Sigmoid colon (tissue), 7 donors: ENCODE measurements at places on chromosomes 12 and 14. TPM values are rescaled to one million over a fixed set of nuclear protein-coding genes. Genes with fewer than 3 reads are reported as not detected.

CLECL1 gene
- not detected for total RNA-seq

ALDH1L2 gene
- total RNA-seq: 13.0 TPM

TMED8 gene
- total RNA-seq: 15.0 TPM

NPFF gene
- total RNA-seq: not detected

GRCh38 chr12:89369166-89369565 is 16.9 kb upstream of the DUSP6 start:
- DNase-seq: no peak
- no peak overlapping the region for H3K27ac ChIP-seq
- no peaks in the 10 kb centered on the region for H3K36me3 ChIP-seq
- H3K27me3 ChIP-seq: no peaks in the 10 kb centered on the region

- no peaks in the 10 kb centered on the region for H3K36me3 ChIP-seq
- peaks cover 24% of the 10 kb centered on the region for H3K4me1 ChIP-seq
- peak; percentile 68 for DNase-seq
- H3K27me3 ChIP-seq: no peaks in the 10 kb centered on the region
- peak overlapping the region; percentile 50 for H3K4me3 ChIP-seq
Measured at GRCh38 chr14:75578786-75579337, 442 bp downstream of the FLVCR2 start.

GRCh38 chr12:52231305-52232202 is 1.5 kb upstream of the KRT7 start:
- H3K27ac ChIP-seq: peak overlapping the region; percentile 48
- peaks cover 30% of the 10 kb centered on the region for H3K4me1 ChIP-seq
- H3K27me3 ChIP-seq: peaks cover 33% of the 10 kb centered on the region
- DNase-seq: peak; percentile 54
- H3K36me3 ChIP-seq: no peaks in the 10 kb centered on the region

GRCh38 chr14:22538671-22539228 is 50.3 kb downstream of the DAD1 start:
- H3K4me3 ChIP-seq: no peak overlapping the region
- no peak for DNase-seq
- peaks cover 17% of the 10 kb centered on the region for H3K4me1 ChIP-seq
- H3K27me3 ChIP-seq: no peaks in the 10 kb centered on the region
- H3K27ac ChIP-seq: no peak overlapping the region

- no peaks in the 10 kb centered on the region for H3K4me1 ChIP-seq
- H3K27ac ChIP-seq: no peak overlapping the region
- peaks cover 39% of the 10 kb centered on the region for H3K36me3 ChIP-seq
- H3K27me3 ChIP-seq: no peaks in the 10 kb centered on the region
Measured at GRCh38 chr12:122352394-122352793, 70.1 kb downstream of the CLIP1 start.

DNA sequence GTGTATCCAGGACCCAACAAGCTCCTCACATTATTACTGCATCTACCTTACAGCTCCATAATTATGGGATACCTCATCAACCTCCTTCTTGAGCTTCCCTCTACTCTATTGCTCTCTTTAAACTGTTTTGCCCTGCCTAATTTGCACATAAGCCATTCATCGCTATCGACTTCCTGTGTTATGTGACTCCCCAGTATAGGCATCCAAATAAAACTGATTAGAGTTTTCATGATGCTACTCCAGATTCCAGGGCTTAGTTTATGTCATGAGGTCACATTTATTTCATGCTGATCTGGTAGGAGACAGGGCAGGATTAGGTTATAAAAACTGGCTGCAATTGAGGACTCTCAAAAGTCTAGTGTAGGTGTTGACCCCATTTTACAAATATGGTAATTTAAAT is 569.9 kb upstream of the MGAT4C start:
- H3K4me1 ChIP-seq: no peaks in the 10 kb centered on the region
- no peaks in the 10 kb centered on the region for H3K27me3 ChIP-seq
- no peak overlapping the region for H3K27ac ChIP-seq
- no peak overlapping the region for H3K4me3 ChIP-seq
- no peaks in the 10 kb centered on the region for H3K36me3 ChIP-seq
- DNase-seq: no peak

- H3K27me3 ChIP-seq: no peaks in the 10 kb centered on the region
- no peak for DNase-seq
- no peak overlapping the region for H3K27ac ChIP-seq
- H3K4me3 ChIP-seq: no peak overlapping the region
- H3K36me3 ChIP-seq: no peaks in the 10 kb centered on the region
Measured at GRCh38 chr12:79069009-79069408, 204.4 kb downstream of the SYT1 start.

- peaks cover 17% of the 10 kb centered on the region for H3K36me3 ChIP-seq
- no peaks in the 10 kb centered on the region for H3K27me3 ChIP-seq
- H3K4me3 ChIP-seq: no peak overlapping the region
- no peaks in the 10 kb centered on the region for H3K4me1 ChIP-seq
- DNase-seq: peak; percentile 56
- no peak overlapping the region for H3K27ac ChIP-seq
Measured at GRCh38 chr12:109919456-109919855, 19.4 kb downstream of the TCHP start.

DNA sequence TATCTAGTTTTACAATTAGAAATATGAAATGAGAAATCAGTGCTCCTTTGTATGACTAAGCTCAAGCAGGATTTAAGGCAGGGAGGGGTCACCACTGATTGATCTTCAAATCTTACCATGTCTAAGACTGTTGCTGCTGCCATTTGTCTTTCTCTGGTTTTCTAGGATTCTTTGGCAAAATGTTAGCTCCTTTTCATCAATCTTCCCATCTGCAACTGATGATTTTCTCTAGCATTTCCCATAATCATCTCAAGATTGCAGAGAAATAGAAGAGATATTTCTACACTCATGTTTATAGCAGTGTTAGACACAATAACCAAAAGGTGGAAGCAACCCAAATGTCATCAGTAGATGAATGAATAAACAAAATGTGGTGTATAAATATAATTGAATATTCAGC is 175.0 kb downstream of the RAD51B start:
- no peak overlapping the region for H3K27ac ChIP-seq
- H3K4me1 ChIP-seq: peaks cover 15% of the 10 kb centered on the region
- H3K36me3 ChIP-seq: no peaks in the 10 kb centered on the region

- DNase-seq: no peak
- H3K27ac ChIP-seq: peak overlapping the region; percentile 94
- H3K4me1 ChIP-seq: peaks cover 56% of the 10 kb centered on the region
Measured at GRCh38 chr14:99479160-99479905, 1.3 kb downstream of the SETD3 start.

DNA sequence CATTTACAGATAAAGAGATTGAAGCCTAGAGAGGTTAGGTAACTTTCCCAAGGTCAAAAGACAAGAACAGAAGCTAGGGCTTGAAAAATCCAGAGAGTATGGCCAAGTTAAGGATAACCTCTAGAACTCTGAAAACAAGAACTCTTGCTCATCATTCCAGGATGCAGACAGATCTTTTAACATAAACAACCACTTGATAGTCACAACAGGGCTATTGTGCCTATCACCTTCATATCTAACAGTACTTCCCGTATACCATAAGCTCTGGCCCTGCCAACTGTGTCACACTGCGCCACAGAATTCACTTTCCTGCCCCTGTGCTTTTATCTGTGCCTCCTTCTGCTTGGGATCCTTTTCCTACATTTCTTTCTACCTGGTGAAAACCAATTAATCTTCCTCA is 18.2 kb downstream of the ERP29 start:
- no peaks in the 10 kb centered on the region for H3K4me1 ChIP-seq
- DNase-seq: no peak
- H3K27me3 ChIP-seq: no peaks in the 10 kb centered on the region
- no peak overlapping the region for H3K4me3 ChIP-seq
- peaks cover 20% of the 10 kb centered on the region for H3K36me3 ChIP-seq

- no peaks in the 10 kb centered on the region for H3K4me1 ChIP-seq
- H3K36me3 ChIP-seq: no peaks in the 10 kb centered on the region
- H3K27me3 ChIP-seq: no peaks in the 10 kb centered on the region
Measured at GRCh38 chr12:47863467-47863866, 41.3 kb downstream of the VDR start.

DNA sequence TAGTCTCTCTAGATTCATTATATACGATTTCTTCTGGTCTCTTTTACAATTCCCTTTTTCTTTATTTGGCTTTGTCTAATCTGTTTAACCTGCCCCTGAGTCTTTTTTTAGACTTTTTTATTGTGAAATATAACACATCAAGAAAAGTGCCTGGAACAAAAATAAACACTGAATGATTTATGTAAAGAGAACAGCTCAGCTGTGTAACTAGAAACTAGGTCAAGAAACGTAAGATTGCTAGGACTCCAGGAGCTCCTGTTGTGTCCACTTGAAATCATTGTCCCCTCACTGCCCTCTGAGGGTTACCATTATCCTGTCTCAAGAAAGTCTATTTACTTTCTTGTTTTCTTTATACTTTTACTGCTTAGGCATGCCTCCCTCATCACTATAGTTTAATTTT is 23.1 kb downstream of the EXD2 start:
- peaks cover 6% of the 10 kb centered on the region for H3K4me1 ChIP-seq
- no peak for DNase-seq
- no peaks in the 10 kb centered on the region for H3K36me3 ChIP-seq
- no peak overlapping the region for H3K4me3 ChIP-seq
- no peaks in the 10 kb centered on the region for H3K27me3 ChIP-seq

DNA sequence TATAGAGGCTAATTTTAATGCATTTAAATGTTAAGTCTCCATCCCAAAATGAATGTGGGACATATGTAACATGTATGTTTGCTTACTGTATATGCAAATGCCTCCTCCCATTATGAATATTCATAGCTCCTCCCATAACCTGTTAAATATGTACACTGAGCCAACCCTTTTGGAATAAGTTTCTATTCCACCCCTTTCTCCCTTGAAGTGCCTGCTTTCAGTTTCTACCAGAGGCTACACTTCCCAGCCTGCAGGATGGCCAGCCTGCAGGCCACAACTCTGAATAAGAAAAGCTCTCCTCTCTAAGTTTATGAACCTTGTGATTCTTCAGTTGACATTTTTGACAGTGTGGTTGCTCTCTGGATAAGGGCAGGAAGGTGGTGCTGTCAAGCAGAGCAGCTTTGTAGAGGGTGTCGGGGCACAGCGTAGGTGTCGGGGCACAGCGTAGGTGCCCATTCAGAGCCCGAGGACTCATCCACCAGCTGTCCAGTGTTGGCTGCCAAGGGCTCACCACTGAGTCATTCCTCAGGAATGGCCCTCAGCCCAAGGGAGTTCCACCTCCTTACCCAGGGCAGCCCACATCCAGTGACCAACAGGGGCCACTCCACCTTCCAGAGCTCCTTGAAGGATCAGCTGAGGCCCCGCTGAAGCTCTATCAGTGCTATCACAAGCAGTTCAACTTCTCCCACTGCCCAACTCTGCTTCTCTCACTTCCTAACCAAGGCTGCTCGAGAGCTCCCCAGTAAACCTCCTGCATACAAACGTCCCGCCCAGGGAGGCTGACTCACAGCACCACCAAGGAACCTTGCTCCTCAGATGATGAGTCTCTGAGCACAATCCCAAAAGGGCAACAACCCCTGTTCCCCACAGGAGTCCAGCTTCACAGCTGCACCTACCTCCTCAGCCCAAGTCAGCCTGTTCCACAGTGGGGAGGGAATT is 31.4 kb downstream of the VWF start:
- no peaks in the 10 kb centered on the region for H3K36me3 ChIP-seq
- peaks cover 41% of the 10 kb centered on the region for H3K4me1 ChIP-seq
- H3K27ac ChIP-seq: peak overlapping the region; percentile 60
- peak; percentile 80 for DNase-seq
- H3K27me3 ChIP-seq: no peaks in the 10 kb centered on the region

DNA sequence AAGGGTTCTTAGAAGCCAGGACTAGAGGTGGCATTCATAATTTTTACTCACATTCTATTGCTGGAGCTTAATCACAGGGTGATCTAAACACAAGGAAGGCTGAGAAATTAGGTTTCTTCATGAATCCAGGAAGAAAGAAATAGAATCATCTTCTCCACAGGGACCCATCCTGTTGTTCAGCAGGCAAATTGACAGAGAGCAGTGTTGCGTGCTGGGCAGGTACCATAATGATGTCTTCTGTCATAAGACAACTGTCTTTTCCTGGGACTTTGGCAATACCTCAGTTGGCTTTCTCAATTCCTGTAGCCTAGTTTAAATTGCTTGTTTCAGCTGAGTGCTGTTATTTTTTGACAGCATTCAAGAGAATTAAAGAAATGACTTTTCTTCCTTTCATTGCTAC is 468.0 kb upstream of the SYT1 start:
- no peak overlapping the region for H3K4me3 ChIP-seq
- DNase-seq: no peak
- H3K36me3 ChIP-seq: no peaks in the 10 kb centered on the region

DNA sequence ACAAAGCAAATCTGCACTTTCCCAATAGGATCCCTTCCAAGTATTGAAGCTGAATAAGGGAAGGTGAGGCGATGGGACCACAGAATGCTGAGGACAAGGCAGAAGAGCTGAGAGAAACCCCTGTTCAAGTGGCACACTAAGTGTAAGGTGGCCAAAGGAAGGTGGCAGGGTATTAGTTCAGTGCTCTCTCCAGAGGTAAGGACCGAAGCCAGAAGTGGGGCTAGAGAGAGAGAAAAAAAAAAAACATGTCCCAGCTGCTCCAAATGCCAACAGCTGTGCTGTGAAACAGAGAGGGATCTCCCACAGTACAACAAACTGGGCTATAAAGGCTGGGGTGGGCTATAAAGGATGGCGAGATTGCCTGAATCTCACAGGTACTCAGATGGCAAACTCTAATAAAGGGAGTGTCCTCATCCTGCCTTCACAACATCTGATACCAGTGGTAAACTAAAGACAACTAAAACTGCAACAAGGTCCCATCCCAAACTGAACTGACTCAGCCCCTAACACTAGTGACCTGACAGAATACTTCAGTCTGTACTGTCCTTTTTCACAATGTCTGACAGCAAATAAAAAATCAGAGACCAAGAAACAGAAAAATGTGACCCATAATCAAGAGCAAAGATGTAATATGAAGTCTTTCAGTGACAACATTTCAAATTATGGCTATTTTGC is 47.9 kb downstream of the CDK17 start:
- peak overlapping the region; percentile 67 for H3K27ac ChIP-seq
- no peaks in the 10 kb centered on the region for H3K27me3 ChIP-seq
- no peak for DNase-seq
- H3K4me1 ChIP-seq: peaks cover 44% of the 10 kb centered on the region
- H3K4me3 ChIP-seq: no peak overlapping the region

DNA sequence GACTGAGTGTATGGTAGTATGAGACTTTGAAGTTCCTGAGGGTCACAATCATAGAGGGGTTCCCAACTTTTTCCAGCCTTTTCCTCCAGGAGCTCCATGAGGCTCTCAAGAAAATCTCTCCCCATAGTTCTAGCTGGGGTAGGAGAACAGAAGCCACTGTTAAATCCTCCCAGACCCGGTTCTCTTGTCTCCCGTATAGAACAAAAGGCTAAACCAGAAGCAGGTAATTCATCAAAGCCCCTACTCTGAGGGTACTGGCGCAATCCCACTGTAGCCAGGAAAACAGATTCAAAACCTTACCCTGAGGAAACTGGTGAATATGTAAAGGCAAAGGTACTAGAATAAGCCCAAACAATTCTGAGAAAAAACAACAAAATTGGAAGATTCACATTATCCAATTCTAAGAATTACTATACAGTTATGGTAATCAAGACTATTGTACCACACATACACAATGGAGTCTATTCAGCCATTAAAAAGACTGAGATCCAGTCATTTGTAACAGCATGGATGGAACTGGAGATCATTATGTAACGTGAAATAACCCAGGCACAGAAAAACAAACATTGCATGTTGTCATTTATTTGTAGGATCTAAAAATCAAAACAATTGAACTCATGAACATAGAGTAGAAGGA is 20.5 kb downstream of the OR8S1 start:
- H3K4me3 ChIP-seq: no peak overlapping the region
- no peaks in the 10 kb centered on the region for H3K27me3 ChIP-seq
- no peak for DNase-seq
- no peak overlapping the region for H3K27ac ChIP-seq
- no peaks in the 10 kb centered on the region for H3K36me3 ChIP-seq
- no peaks in the 10 kb centered on the region for H3K4me1 ChIP-seq
